ENCODE measurements at places on chromosomes 5 and 9.

- no peak for DNase-seq
Observed at GRCh38 chr5:174139623-174140022, 94.1 kb downstream of the NSG2 start.

DNA sequence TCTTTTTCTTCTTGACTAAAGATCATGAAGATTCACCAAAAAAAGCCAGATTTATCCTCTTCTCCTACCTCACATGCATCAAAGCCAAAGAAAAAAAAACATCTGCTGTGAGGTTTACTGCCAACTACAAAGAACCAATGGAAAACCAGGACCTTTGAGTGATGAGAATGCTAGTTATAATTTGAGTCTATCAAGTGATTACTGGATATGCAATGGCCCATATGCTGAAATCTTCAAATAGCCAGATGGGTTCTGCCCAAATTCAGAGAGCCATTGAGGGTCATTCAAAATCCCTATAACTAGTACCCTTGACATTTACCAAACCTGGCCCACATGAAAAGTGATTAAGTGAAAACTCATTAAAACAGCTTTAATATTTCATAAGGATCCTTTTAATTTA is 78.4 kb upstream of the ACO1 start:
- DNase-seq, result no peak

DNA sequence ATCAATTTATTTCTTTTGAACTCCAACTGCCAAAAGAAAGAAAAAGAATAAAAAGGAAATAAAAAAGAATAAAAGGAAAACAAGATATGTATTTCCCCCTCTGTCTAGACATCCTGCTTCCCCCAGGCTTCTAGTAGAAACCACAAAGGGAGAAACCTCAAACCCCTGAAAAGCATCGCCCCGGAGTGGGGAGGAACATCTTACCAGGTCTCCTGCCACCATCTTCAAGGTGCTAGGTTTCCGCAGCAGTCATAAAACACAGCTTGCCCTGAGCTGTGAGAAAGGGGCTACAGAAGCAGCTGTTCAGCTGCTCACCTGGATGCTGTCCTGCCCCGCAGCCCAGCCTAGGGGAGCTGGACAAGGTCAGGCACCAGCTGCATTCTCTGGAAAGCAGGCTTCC is 487.7 kb downstream of the GADD45G start:
- no peak for DNase-seq

DNA sequence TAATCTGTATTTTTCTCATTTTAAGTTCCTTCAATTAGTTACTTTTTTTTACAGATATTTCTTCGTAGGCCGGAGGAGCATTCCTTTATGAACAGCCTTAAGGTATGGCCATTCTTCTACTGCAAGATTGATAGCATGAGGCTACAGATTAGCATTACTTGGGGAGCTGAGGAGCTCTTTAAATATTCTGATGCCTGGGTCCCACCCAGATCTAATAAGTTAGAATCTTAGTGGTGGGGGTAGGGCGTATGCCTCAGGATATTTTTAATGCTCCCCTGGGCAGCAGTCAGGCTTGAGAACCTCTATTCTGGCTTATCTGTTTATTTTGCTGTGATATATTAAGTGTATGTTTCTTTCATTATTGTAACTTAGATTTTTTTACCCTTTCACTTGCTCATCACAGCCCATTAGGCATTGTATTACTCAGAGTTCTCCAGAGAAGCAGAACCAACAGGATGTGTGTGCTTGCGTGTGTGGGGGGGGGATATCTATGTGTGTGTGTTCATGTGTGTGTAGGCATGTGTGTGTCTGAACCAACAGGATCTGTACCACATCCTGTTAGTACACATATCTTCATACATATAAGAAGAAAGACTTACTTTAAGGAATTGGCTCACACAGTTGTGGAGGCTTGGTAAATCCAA is 91.8 kb upstream of the MTAP start:
- DNase-seq, result no peak

- DNase-seq, result no peak
Observed at GRCh38 chr5:170503990-170504596, at the start of gene KCNIP1. KCNIP1 (plus strand) TSS chr5:170504020.

DNA sequence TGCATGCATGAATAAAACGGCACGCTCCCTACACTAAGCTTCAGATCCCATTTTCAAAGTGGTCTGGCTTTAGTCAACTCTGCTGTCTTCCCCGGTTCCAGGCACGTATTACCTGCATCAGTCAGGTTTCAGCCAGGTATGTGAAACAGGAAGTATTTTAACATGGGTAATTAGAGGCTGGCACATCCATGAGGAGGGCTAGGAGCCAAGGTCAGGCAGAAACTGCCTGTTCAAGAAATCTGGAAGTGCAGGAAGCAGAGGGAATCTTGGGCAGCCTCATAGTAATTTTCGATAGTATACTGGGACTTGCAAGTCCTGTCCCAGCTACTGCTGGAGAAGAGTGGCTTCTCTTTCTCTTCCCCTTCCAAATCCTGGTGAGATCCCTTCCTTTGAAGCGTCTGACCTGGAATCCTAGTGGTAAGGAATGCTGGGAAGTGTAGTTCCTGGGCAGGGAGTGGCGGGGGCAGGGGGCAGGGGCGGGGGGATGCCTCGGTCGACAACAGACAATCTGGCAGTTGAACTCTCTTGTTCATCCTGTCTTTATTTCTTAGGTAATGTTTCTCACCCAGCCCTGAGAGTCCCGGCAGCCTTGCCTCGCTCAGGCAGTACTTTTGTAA is 403.1 kb downstream of the TLE4 start:
- no peak for DNase-seq

- DNase-seq, result no peak
Observed at GRCh38 chr9:72476617-72477437, 44.6 kb upstream of the TMC1 start.

- no peak for DNase-seq
Observed at GRCh38 chr5:60810438-60811085, 33.5 kb downstream of the ELOVL7 start.

DNA sequence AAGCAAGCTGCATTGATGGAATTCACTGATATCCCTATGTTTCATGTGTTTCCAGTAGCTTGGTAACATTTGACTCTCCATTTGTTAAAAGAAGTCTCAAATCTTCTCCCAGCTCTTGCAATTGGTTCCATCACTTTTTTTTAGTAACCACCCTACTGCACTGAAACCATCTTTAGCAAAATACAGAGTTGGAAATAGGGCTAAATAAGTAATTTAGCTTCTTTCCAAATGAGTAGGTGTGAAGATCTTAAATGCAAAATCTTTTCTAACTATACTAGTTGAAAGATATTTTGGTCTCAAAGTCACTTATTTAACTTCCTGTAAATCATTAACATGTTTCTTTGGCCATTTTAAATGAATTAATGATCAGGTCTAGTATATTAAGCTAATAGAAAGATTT is 138.1 kb downstream of the DIRAS2 start:
- no peak for DNase-seq

- DNase-seq, result peak; percentile 75
Observed at GRCh38 chr5:5340206-5340729, 82.2 kb upstream of the ICE1 start.

- DNase-seq, result no peak
Observed at GRCh38 chr5:151708126-151708525, 21.4 kb upstream of the SPARC start.

GRCh38 chr9:125361837-125362531 is 100.4 kb downstream of the GAPVD1 start:
- no peak for DNase-seq

- DNase-seq, result no peak
Observed at GRCh38 chr5:125450771-125451170, 704.3 kb upstream of the ZNF608 start.

DNA sequence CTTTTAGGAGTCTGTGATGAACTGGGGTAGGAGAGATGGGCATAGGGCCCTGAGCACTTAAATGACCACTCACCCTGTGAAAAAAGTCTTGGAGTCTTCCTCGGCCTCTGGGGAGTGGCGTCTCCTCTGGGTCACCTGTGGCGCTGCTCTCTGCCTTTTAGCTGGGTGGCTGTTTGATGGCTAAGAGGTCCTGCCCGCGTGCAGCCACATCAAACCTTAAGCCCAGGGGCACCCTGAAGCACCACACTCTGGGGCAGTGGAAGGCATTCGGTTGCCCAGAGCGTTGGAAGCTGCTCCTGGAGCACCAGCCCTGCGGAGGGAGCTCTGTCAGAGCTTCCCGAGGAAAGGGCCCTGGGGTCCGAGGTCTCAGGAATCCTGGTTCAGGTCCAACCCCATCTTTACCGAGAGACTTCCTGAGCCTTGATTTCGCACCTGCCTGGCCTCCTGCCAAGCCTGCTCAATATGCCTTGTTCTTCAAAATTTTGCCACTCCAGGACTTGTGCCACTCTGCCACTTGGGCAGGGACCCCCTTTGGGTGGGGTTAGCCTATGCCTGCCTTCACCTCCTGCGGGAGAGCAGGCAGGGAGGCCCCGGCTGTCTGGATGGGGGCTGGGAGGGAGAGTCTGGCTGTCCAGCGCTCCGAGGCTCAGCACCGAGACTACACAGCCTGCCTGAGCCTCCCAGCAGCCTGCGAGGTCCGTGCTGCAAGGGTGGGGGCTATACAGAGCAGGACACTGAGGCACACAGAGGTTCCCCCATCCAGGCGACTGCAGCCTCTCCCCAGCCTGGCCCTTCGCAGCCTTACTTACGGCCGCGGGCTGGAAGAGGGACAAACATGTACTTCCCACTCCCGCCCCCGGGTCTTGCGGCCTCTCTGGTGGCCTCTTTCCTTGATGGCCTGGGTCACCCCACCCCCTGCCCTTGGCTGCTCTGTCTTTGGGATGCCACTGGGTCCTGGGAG is 63.4 kb upstream of the RNU6ATAC start:
- no peak for DNase-seq

DNA sequence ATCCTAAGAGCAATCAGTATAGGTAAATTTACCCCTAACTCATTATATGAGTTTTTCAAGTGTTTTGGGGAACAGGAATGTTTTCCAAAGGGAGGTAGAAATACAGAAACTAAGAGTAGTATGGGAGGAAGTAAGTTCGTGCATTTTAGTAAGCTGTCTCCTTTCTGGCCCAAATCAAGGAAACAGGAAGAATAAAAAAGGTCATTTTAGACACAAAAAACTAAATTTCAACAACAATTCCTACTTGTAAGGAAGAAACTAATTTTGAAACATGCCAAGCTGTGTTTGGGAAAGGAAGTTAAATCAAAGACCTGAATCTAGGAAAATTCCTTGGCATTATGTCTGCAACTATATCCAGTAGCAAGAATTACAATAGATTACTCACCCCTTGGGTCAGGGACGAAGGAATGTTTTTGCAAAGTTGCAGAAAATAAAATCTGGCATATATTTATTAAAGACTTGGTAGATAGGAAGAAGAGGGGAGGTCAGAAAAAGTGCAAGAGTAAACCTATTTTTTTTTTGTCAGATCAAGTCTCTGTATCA is 6.5 kb upstream of the RPS6 start:
- no peak for DNase-seq

- no peak for DNase-seq
Observed at GRCh38 chr9:630817-631216, 210.7 kb upstream of the DMRT1 start.

GRCh38 chr9:131727795-131728545 is 11.9 kb downstream of the RAPGEF1 start:
- DNase-seq, result no peak

DNA sequence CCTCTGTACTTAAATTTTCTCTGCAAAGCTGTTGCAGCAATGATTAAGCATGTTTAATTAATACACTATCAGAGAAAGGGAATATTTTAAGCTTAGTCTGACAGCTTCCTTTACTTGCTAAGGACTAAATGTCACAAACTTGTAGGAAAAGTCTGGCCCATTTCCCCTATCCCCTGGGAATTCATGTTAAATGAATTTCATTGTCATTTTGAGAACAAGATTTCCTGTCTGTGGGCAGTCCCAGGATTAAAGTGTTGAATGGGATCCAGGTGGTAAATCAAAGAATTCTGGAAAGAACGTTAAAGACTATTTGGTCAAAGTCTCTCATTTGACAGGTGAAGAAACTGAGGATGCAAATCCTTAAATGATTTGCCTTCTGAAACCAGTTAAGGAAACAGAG is 214.8 kb downstream of the MPDZ start:
- DNase-seq, result no peak

GRCh38 chr9:8508671-8509290 is 709.2 kb upstream of the DMAC1 start:
- DNase-seq, result no peak

GRCh38 chr9:114518599-114519022 is 13.3 kb upstream of the WHRN start:
- DNase-seq, result no peak

GRCh38 chr5:172918421-172919371 is 40.5 kb upstream of the RPL26L1 start:
- DNase-seq, result no peak

GRCh38 chr5:53556001-53556400 is 4.4 kb upstream of the NDUFS4 start:
- no peak for DNase-seq

- DNase-seq, result no peak
Observed at GRCh38 chr9:85416715-85417114, 325.0 kb downstream of the AGTPBP1 start.

DNA sequence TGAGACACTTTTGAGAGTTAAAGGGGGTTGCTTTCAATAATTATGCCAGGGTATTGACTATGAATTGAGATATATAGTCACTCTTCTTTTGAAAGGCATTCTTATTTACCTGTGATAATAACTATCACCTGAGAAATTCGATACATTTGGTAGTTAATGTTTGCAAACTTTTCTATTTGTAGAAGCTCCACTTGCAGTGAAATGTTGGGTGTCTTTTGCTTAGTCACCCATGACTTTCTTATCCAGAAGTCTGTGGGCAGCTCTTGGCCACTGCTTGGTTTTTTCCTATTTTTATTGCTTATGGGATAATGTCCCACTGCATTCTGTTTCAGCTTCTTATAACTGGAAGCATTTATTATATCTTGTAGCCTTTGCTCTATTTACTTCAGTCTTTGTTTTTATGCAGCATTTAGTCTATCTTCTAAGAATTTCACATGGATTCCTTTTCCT is 3.9 kb downstream of the MACIR start:
- no peak for DNase-seq

- no peak for DNase-seq
Observed at GRCh38 chr5:103923616-103924168, 361.1 kb upstream of the NUDT12 start.

DNA sequence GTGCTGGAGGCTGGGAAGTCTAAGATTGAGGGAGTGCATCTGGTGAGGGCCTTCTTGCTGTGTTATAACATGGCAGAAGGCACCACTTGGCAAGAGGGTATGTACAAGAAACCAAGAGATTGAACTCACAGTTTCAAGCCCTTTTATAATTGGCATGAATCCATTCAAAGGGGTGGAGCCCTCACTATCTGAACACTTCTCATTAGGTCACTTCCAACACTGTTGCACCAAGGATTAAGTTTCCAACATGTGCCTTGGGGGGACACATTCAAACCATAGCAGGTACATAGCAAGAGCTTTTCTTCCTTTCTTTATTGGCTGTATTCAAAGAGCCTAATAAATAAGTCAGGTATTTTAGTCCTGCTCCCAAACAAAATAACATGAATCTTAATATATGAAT is 62.7 kb downstream of the PRELID2 start:
- no peak for DNase-seq

- no peak for DNase-seq
Observed at GRCh38 chr9:13383855-13384254, 104.4 kb upstream of the MPDZ start.
